ENCODE measurements at places on chromosomes 12 and 14.

GRCh38 chr12:117333331-117333881 lies 28.0 kb downstream of the NOS1 start:
- DNase-seq: no peak

DNA sequence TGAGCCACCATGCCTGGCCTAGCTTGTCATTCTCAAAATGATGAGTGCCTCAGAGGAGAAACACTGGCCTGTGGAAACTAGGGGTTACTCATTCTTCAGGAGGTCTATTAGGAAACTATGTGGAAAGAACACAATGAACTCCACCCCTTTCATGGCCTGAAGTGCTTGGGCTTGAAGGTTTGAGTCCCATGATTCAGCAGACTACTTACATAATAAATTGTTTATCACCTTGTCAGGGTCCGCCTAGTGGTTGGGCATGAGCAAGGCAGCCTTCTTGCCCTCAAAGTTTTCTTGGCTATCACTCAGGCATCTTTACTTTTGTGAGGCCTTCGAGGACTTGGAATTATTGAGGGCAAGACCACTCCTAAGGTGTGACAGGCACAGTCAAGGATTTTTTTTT lies 251.2 kb downstream of the ACSS3 start:
- no peak for DNase-seq

DNA sequence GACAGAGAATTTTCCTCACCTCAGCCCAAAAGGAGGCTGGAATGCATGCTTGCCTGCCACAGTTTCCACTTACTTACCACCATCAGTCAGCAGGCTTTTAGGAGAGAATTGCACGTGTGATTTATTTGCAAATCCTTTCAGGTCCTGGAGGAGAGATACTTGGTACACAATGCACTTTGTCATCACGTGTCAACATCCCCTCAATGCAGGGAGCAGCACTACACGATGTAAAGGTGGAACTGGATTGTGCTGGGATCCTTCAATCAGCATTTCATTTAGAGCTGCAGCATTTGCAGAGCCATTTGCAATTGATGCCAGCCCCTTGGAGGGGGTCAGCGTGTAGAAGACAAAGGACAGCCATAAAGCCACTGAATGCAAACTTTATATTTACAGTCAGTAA lies 218.1 kb downstream of the GLT1D1 start:
- no peak for DNase-seq

DNA sequence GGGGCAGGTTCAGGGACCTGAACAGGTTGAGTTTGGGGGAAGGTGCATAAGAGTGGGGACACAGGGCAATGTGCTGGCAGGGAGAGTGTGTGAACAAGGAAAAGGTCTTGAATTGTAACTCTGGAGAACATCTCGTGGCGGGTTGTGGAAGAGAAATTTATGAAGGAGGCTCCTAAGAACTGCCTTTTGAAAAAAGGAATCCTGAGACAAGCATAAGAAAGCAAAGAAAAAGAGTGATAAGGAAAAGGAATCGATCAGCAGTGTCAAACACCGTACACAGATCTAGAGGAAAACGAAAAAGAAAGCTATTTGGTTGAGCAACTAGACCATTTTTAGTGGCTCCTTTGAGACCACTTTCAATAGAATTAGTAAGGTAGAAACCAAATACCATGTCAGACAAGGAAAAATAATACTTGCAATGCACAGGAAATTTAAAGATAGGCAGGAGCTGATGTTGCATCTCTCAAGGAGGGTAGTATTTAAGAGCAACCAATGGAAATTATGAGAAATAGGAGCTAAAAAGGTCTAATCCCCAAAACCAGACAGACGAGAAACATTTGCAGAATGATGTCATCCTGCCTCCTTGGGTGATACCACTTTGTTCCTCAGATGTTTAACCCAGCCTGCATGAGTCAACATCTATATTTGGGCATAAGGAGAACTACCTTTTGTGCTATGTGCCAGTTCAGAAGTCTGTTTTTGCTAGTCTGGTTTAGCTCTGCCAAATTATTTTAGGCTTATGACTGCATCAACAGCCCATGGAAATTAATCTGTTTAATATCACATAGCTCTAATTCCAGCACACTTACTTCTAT lies 64.5 kb upstream of the STK38L start:
- DNase-seq: no peak

DNA sequence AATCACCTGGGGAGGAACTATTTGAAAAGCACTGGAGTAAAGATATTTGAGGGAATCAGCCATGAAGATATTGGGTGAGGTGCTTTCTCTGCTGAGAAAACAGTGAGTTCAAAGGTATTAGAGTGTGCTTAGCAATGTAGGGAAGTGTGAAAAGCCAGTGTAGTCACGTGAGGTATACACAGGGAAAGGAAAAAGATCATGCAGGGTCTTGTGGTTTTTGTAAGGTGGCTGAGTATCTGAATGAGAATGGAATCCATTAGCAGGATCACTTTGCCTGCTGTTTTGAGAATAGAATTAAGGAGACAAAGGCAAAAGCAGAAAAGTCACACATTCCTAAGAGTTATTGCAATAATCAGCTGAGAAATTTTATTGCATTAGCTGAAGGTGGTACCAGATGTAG lies 193.0 kb downstream of the PIK3C2G start:
- no peak for DNase-seq

DNA sequence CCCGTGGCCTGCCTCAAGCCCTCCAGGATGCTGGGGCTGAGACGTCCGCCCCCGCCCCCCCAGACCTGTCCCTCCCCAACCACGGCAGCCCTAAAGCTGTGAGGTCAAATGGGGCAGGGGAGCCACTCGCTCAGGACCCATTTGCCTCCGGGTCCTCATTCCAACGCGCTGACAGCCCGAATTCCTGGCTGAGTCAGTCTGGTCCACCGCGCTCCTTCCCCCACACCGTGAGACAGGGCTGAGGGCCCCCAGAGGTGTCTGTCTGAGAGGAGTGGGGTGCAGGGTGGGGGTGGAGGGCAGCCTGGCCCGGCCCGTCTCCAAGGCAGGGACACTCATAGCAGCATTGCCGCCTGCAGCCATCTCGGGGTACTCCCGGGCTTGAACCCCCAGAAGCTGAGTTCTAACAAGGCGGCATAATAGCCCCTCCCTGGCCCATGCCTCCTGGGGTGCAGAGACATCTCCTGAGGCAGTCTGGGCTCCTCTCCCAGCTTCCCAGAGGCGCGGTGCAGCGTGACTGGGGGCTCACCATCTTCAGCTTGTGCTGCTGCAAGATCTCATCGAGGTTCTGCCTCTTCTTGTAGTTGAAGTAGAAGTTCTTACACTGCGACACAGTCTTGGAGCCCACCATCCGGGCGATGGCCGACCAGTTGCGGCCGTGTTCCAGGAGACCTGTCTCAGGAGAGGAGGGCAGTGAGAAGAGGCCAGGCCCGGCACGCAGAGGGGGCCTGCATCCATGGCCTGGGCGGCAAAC lies 90.5 kb downstream of the RFLNA start:
- no peak for DNase-seq

- no peak for DNase-seq
Measured at GRCh38 chr14:55062517-55063351, 11.3 kb downstream of the MAPK1IP1L start.

DNA sequence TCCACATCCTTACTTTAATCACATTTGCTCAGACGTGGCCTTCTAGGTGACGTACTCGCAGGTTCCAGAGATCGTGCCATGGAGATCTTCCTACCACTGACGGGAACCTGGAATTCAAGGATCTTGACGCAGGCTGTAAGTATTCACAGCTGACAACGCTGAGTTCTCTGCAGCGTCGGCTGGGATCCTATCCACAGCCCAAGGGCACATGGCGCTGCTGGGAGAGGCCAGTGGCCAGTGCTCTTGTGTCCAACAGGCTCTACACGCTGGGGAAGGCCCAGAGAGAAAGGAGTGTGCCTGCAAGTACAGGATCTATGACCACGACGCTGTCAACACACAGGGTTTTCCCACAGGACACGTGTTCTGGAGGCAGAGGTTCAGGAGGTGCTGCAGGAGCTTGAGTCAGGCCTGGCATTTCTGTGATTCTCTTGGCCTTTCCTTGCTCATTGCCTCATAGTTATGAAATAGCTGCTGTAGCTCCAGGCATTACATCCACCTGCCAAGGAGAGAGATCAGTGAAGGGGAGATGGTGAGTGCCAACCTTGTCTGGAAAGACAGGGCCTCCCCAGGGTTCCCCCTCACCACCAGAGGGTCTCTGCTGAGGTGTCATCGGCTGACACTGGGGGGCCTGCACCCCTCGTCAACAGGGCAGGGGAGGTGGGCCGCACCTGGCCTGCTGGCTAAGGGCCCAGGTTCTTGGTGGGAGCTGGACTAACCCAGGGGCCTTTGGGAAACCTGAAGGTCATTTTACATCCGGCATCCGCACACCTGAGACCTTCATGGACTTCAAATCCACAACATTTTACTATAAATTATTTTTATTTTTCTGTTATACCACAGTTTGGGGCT lies 21.3 kb downstream of the LRCOL1 start:
- DNase-seq: no peak

DNA sequence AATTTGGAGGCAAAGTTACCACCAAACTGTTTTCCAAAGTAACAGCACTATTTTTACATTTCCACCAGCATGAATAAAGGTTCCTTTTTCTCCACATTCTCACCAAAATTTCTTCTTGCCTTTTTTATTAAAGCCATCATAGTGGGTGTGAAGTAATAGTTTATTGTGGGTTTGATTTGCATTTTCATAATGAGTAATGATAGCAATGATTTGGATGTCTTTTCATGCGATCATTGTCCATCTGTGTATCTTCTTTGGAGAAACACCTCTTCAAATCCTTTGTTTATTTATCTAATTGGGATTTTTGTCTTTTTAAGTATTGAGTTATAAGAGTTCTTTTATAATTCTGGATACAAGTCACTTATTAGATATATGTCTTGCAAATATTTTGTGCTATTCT lies 172.7 kb downstream of the CNTN1 start:
- no peak for DNase-seq

- DNase-seq: no peak
Measured at GRCh38 chr12:94689002-94689645, 38.8 kb upstream of the TMCC3 start.

GRCh38 chr12:106195621-106196027 lies 52.2 kb downstream of the CKAP4 start:
- DNase-seq: no peak

GRCh38 chr14:51356381-51356780 lies 116.3 kb downstream of the TMX1 start:
- DNase-seq: no peak

- DNase-seq: no peak
Measured at GRCh38 chr12:23950210-23950774, 822 bp upstream of the SOX5 start.

DNA sequence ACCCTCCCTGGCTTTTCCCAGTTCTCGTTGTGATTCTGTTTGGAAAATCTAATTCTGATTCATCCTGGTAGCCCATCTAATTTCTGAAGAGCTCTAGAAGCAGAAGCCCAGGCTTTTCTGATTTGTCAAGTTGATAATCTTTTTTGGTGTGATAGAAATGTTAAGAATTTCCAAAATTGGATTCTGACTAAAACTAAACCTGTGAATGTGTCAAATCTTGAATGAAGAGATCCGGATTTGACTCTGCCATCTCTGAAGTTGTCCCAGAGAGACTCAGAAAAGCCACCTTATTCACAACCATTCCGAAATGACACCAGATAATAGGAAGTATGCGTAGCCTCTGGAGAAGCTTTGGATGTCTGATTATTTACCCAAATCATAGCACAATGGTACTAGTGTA lies 12.8 kb upstream of the CISTR start:
- DNase-seq: no peak

DNA sequence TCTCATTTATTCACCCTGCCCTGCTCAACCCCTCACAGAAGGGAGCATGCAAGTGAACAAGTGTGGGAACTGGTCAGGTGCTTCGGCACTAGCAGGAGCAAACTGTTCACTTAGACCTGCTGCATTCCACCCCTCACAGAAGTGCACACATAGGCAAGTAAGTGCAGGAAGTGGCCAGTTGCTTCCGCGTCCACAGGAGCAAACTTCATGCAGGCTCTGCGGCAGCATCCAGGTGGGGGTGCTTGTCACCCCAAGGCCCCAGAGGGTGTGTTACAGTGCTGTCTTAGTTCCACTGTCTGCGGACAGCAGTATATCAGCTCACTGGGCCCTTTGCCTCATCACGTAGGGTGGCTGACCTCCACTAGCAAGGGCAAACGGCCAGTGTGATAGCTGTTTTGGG lies 167.3 kb upstream of the AVPR1A start:
- DNase-seq: no peak

DNA sequence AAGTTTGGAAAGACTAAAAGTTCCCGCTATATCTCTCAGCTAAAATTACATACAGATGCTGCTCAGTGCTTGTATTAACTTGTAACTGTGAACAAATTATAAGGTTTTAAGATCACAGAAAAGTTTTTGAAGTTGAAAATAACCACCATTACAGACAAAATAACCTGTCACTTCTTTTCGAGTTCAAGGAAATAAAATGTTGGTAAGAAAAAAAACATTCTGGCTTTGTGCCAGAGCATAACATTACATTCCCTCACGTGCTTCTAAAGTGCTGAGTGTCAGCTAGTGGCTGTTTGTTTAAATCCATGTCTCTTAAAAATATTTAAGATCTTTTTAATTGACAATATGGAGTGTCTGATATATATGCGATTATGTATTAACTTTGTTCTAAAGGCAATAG lies 27.2 kb upstream of the ADAMTS20 start:
- no peak for DNase-seq

DNA sequence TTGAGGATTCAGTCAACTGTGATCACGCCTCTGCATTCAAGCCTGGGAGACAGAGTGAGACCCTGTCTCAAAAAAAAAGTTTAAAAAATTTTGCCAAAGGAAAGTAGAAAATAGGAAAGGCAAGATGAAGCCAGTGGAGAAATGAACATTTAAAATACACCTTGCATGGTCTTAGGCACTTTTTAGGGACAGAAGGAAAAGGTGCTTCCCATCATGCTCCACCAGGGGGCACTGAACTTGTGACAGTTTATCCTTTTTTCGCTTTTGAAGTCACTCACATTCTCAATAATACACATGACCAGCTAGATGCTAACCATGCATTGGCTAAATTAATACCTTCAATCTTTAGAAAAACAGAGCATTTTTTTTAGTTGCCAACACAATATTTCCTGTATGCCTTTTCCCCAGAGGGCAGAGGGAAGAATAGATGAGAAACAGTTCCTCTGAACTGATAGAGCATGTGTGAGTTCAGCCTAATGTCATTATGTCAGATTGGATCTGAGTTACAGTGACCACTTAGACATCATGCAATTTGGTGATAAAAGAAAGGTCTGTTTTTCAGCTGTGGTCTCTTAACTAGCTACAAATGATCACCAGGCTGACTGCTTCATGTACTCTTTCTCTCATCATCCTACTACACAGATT lies 221.8 kb upstream of the SSTR1 start:
- DNase-seq: peak; percentile 11
